Ovary (tissue), 10 donors: ENCODE measurements at places on chromosomes 7 and 10. TPM values are rescaled to one million over a fixed set of nuclear protein-coding genes. Genes with fewer than 3 reads are reported as not detected.

DNA sequence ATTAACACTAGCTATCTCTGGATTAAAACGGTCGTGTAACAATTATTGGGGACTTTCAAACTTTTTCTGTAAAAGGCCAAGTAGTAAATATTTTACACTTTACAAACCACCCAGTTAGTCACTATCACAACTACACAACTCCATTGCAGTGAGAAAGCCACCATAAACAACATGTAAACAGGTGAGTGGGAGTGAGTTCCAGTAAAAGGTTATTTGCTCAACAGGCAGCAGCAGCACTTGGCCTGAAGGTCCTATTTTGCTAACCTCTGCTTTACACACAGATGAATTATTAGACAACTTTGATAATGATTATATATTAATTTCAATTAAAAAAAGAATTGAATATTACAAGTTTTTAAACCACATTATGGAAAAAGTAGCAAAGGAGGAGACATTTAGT, 15.8 kb upstream of the AGMO start:
- H3K27me3 ChIP-seq = no peaks in the 10 kb centered on the region
- no peak overlapping the region for H3K27ac ChIP-seq
- no peak for DNase-seq
- H3K4me1 ChIP-seq = no peaks in the 10 kb centered on the region
- H3K4me3 ChIP-seq = no peak overlapping the region
- no peaks in the 10 kb centered on the region for H3K36me3 ChIP-seq

DNA sequence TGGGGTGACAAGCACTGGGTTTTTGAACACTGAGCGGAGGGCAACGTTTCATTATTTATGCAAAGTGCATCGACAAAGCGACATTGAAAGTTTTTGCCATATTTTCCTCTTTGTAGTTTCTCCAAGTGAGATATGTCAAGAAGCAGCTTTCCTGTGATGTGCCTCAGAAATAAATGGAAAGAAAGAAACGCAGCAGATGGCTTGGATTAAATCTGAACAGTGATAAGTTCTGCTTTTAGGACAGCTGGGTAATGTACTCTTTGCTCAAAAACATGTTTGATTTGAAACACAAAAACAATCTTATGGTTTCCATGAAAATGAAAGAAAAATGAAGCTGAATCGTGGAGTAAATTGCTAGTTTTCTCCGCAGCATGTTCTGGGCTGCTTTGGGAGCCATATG, 166.3 kb downstream of the PTPRN2 start:
- no peak for DNase-seq
- no peak overlapping the region for H3K4me3 ChIP-seq
- no peaks in the 10 kb centered on the region for H3K27me3 ChIP-seq
- H3K4me1 ChIP-seq = no peaks in the 10 kb centered on the region
- no peak overlapping the region for H3K27ac ChIP-seq
- no peaks in the 10 kb centered on the region for H3K36me3 ChIP-seq

DNA sequence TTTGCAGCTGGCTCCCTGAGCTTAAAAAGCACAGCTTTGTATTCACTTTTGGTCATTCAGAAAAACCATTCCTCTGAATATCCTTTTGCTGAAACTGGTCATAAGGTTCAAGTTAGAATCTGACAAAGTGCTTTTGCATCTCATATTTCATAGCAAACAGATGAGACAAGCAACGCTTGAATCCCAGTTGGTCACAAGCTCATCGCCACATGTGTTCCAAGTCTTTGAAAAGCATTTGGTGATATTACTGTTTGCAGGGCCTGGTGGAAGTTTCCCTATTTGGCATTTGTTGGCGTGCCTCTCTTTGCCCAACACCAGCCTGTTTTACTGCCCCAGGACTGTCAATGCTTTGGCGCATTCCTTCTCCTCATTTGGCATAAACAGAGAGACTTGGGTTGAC, 10.3 kb downstream of the TACC2 start:
- no peak overlapping the region for H3K4me3 ChIP-seq
- no peak overlapping the region for H3K27ac ChIP-seq
- H3K36me3 ChIP-seq = no peaks in the 10 kb centered on the region
- no peak for DNase-seq
- no peaks in the 10 kb centered on the region for H3K4me1 ChIP-seq

DNA sequence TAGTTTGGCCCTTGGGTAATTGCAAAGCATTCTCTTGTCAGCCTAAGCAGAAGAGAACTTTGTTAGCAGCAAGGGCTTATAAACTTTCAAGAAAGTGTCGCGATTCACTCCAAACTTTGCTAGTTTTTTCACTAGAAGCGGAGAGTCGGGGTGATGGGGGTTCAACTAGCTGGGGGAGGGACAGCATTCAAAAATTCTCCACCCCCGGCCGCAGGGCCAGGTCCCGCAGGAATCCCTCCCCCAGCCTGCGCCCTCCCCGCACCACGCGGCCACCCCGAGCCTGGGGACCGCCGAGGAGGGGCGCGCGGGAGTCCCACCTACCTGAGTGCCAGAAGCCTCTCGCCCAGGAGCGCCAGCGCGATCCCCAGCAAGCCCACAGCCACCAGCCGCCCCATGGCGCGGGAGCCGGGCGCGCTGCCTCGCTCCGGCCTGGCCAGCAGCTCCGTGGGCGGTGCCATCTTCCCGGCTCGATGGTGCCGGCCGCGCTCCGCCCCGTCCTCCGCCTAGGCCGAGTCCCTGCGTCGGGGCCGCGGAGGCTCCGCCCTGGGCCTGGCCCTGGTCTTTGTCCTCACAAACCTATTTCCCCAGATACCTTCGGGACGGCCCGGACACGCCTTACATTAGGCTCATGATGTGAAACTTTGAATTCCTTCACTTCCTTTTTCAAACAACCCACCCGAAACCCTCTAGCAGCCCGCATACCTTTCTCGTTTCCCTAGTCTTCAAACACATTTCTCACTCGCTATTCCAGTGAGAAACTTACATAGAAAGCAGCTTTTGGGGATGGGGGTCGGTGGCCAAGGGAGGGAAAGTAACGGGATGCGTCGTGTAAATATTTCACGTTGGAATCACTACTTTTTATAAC, at the start of gene PON2:
Gene PON2 (minus strand): TSS at position 472 of the 865 bp plus-strand sequence. CDS start 77 bp downstream, at position 395.
- no peaks in the 10 kb centered on the region for H3K36me3 ChIP-seq
- DNase-seq = peak; percentile 82
- no peaks in the 10 kb centered on the region for H3K27me3 ChIP-seq
- H3K27ac ChIP-seq = peak within 1 kb of the TSS; percentile 94

- no peak for DNase-seq
- no peak overlapping the region for H3K27ac ChIP-seq
These were observed 85.8 kb downstream of the AGMO start for GRCh38 chr7:15475808-15476530.

DNA sequence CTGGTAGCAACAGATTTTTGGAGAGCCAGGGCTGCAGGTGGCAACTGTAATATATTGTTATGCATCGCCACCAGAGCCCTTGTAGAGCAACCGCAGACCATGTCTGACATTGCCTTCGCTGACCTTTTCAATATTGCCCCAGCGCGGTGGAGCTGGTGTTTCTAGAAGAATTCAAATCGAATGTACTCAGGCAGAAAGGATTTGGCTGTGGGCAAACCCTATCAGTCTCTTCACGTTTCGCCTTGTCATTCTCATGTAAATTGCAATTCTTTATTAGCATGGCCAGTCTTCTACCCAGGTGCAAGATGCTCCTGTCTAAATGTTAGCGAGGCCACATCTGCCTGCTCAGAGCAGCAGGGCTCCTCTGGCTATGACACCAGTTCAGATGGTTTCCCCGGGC, 490.2 kb upstream of the AUTS2 start:
- H3K27me3 ChIP-seq = no peaks in the 10 kb centered on the region
- no peaks in the 10 kb centered on the region for H3K4me1 ChIP-seq
- no peak overlapping the region for H3K4me3 ChIP-seq
- H3K36me3 ChIP-seq = no peaks in the 10 kb centered on the region
- no peak for DNase-seq
- no peak overlapping the region for H3K27ac ChIP-seq

The LIPM gene
- total RNA-seq = not detected

GRCh38 chr7:122803323-122803722, 82.9 kb downstream of the CADPS2 start:
- H3K27ac ChIP-seq = no peak overlapping the region
- H3K4me3 ChIP-seq = no peak overlapping the region
- H3K36me3 ChIP-seq = no peaks in the 10 kb centered on the region
- no peaks in the 10 kb centered on the region for H3K27me3 ChIP-seq
- no peak for DNase-seq

GRCh38 chr10:10533437-10533836, 484.2 kb upstream of the CELF2 start:
- H3K27me3 ChIP-seq = no peaks in the 10 kb centered on the region
- H3K27ac ChIP-seq = no peak overlapping the region
- DNase-seq = no peak

GRCh38 chr7:117068511-117069145, 115.3 kb downstream of the ST7 start:
- no peaks in the 10 kb centered on the region for H3K36me3 ChIP-seq
- no peak overlapping the region for H3K27ac ChIP-seq
- peaks cover 4% of the 10 kb centered on the region for H3K4me1 ChIP-seq
- H3K4me3 ChIP-seq = no peak overlapping the region
- no peaks in the 10 kb centered on the region for H3K27me3 ChIP-seq
- no peak for DNase-seq

The SCRN1 gene
- 41.7 TPM for total RNA-seq

The STEAP2 gene
- 47.1 TPM for total RNA-seq

DNA sequence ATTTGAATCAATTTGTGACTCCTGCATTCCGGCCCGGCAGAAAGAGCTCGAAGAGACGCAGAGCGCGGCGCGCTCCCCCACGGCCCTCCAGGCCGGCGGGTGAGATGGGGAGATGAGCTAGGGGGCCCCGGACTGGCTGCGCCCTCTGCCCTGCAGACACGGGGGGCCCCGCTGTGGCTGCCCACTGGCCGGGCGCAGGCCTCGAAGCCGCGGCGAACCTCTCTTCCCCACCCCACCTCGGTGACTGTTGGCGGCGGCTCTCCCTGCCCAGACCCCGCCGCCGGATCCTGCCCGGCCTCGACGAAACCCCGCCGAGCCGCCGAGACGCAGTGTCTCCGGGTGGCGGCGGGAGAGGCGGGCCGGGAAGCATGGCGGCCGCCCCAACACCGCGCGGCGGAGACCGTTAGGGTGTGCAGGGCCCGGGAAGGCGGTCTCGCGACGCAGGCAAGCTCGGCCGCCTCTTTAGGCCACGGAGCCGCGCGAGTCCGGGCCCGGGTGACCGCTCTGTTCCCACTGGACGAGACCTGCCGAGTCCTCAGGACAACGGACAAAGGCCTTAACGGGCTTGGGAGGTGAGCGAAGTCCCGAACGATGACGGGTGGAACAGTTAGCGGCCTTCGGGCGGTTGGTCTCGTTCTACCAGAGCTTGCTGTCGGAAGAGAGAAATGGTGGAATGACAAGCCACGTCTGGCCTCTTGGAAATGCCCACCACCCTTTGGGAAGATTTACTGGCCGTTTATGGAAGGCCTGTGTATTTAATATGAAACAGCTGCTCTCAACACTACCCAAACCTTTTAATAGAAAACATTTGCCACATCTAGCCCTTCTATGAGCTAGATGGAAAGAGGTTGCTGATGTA, 24.3 kb downstream of the NUP42 start:
- no peaks in the 10 kb centered on the region for H3K4me1 ChIP-seq
- H3K4me3 ChIP-seq = peak overlapping the region; percentile 29
- DNase-seq = peak; percentile 27
- no peaks in the 10 kb centered on the region for H3K27me3 ChIP-seq

DNA sequence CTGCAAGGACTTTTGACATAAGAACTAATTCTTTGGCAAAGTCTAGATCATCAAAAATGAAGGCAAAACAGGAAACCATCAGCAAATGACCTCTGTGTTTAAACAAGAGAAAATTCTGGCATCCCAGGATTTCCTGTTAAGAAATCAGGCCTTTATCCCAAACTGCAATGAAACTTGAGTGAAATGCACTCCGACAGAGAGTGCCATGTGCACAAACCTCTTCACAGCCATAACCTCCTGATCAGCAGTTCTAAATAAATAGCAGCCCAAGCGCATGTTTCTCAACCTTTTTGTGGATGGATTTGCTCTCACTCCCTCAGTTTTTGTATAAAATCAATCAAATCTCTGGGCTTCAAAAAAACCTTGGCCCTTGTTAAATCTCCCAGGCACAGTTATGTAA, 107.7 kb upstream of the EEPD1 start:
- H3K27ac ChIP-seq = no peak overlapping the region
- H3K36me3 ChIP-seq = no peaks in the 10 kb centered on the region
- H3K27me3 ChIP-seq = no peaks in the 10 kb centered on the region

GRCh38 chr7:6022707-6023106, 8.5 kb upstream of the ANKRD61 start:
- H3K27ac ChIP-seq = no peak overlapping the region
- no peaks in the 10 kb centered on the region for H3K36me3 ChIP-seq
- no peak for DNase-seq
- H3K4me3 ChIP-seq = no peak overlapping the region

DNA sequence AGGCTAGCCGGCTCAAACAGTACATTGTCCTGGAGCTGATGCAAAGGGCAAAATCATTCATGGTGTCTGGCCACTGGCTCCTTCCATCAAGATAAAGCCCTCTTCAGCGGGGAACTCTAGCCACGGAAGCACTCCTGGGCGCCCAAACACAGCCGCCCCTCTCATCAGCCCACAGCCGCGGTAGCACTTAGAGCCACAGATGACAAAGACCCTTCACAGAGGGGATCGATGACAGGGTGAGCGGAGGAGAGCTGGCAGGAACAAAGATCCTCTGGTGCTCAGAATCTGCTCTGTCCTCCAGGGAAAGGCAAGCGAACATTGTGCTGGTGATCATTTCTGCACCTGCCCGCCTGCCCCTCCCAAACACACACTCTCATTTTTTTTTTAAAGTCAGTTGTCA, 222.2 kb upstream of the NRP1 start:
- DNase-seq = no peak
- no peak overlapping the region for H3K4me3 ChIP-seq
- H3K27me3 ChIP-seq = no peaks in the 10 kb centered on the region
- H3K36me3 ChIP-seq = no peaks in the 10 kb centered on the region
- H3K4me1 ChIP-seq = no peaks in the 10 kb centered on the region

GRCh38 chr10:78602201-78602932, 466.4 kb upstream of the ZMIZ1 start:
- no peaks in the 10 kb centered on the region for H3K36me3 ChIP-seq
- H3K27ac ChIP-seq = no peak overlapping the region
- no peak for DNase-seq
- no peaks in the 10 kb centered on the region for H3K27me3 ChIP-seq
- H3K4me3 ChIP-seq = no peak overlapping the region
- H3K4me1 ChIP-seq = no peaks in the 10 kb centered on the region

The POLR2J3 gene
- total RNA-seq = 15.7 TPM

DNA sequence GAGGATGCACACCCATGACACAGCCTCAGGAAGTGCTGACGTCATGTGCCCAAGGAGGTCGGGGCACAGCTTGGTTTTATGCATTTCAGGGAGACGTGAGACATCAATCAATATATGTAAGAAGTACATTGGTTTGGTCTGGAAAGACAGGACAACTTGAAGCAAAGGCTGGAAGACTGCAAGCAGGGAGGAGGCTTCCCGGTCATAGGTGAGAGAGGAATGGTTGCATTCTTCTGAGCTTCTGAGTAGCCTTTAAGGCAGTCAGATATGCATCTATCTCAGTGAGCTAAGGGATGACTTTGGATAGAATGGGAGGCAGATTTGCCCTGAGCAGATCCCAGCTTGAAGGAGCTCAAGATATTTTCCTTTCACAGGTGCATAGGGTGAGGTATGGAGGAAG, 349.5 kb downstream of the TYW1 start:
- H3K27ac ChIP-seq = no peak overlapping the region
- H3K27me3 ChIP-seq = no peaks in the 10 kb centered on the region
- H3K4me1 ChIP-seq = no peaks in the 10 kb centered on the region
- no peak for DNase-seq
- no peaks in the 10 kb centered on the region for H3K36me3 ChIP-seq
- no peak overlapping the region for H3K4me3 ChIP-seq

- H3K4me3 ChIP-seq = no peak overlapping the region
- no peaks in the 10 kb centered on the region for H3K4me1 ChIP-seq
- H3K27me3 ChIP-seq = no peaks in the 10 kb centered on the region
- H3K36me3 ChIP-seq = no peaks in the 10 kb centered on the region
These were observed 18.1 kb downstream of the KAZALD1 start for GRCh38 chr10:101079874-101080273.
